ENCODE measurements at places on chromosomes 3 and 15.

DNA sequence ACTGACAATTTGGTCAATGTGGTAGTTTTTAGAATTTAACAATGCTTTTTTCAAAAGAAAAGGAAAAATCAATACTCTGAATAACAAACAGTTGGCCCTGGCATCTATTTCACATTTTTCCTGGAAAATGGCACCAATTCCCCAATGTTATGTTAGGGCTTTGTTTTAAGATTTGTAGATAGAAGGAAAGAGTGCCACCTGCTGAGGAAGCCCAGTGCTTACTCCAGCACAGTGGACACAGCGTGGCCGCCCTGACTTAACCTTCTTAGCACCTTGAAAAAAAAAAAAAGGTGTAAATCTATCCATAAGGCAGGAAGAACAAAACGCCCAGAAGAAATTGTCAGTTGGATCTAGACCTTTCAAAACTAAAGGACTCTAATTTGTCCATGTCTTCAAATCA is 110.7 kb upstream of the CNTN4 start:
- H3K4me1 ChIP-seq, result no peaks in the 10 kb centered on the region
- no peak overlapping the region for H3K27ac ChIP-seq
- H3K36me3 ChIP-seq, result no peaks in the 10 kb centered on the region
- H3K27me3 ChIP-seq, result no peaks in the 10 kb centered on the region
- no peak overlapping the region for H3K4me3 ChIP-seq

DNA sequence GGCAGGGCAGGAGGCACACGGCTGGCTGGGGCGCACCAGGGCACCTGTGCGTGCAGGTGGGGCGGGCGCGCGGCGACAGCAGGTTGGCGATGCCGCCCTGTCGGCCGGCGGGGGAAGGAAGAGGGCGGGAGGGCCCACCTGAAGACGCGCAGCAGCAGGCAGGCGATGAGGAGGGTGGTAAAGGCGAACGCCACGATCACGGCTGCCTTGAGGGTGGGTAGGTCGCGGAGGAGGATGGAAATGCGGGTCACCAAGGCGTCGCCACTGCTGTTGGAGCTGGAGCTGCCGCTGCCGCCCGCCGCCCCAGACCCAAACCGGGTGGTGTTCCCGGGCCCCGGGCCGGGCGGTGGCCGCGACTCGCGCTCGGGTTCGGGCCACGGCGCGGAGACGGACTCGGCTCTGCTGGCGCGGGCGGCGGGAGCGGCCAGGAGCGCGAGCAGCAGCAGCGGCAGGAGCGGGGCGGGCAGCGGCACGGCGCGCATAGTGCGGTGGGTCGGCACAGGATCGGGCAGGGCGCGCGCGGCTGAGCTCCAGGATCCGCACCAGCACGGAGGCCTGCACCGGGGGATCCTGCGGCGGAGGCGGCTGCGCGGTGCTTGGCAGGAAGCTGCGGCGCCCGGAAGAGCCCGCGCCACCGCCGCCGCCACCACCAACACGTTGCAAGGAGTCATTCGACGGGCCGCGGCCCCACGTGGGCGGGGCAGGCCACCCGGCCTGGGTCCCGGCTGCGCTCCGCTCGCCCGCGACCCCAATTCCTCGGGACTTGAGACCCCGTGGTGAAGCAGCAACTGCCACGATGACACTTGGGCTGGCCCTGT is at the start of gene FAM174B:
FAM174B (minus strand) TSS at position 598 of the 818 bp plus-strand sequence.
- H3K4me3 ChIP-seq, result peak within 1 kb of the TSS; percentile 72
- peaks cover 4% of the 10 kb centered on the region for H3K36me3 ChIP-seq

- no peak overlapping the region for H3K27ac ChIP-seq
- no peaks in the 10 kb centered on the region for H3K27me3 ChIP-seq
- no peaks in the 10 kb centered on the region for H3K4me1 ChIP-seq
- H3K4me3 ChIP-seq, result no peak overlapping the region
- peaks cover 3% of the 10 kb centered on the region for H3K36me3 ChIP-seq
- no peak for DNase-seq
These were observed 36.5 kb downstream of the U2SURP start for GRCh38 chr3:143037867-143038266.

GRCh38 chr3:65210026-65210814 is 522.4 kb upstream of the ADAMTS9 start:
- H3K36me3 ChIP-seq, result no peaks in the 10 kb centered on the region
- no peaks in the 10 kb centered on the region for H3K4me1 ChIP-seq
- DNase-seq, result peak; percentile 68
- no peak overlapping the region for H3K4me3 ChIP-seq
- no peak overlapping the region for H3K27ac ChIP-seq

GRCh38 chr15:50381438-50381837 is 26.4 kb upstream of the GABPB1 start:
- H3K27ac ChIP-seq, result no peak overlapping the region
- H3K27me3 ChIP-seq, result no peaks in the 10 kb centered on the region
- DNase-seq, result no peak
- H3K4me3 ChIP-seq, result no peak overlapping the region
- no peaks in the 10 kb centered on the region for H3K36me3 ChIP-seq

DNA sequence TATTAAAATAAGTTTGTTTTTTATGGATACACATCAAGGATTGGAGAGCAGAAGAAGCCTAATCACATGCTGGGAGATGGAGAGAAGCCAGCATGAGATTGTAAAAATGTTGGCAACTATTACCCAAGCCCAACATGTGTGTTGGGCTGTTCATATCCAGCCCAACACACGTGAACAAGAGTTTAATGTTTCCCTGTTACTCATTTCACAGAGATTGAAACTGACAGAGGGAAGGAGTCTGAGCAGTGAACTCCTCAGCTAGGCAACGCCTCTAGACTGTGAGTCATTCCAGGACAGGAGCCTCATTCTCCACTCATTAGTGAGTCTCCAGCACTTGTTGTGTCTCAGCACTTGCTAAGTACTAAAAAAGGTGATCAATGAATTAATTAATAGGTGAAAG is 43.2 kb upstream of the CMSS1 start:
- H3K4me3 ChIP-seq, result no peak overlapping the region
- peaks cover 9% of the 10 kb centered on the region for H3K36me3 ChIP-seq
- DNase-seq, result peak; percentile 53

DNA sequence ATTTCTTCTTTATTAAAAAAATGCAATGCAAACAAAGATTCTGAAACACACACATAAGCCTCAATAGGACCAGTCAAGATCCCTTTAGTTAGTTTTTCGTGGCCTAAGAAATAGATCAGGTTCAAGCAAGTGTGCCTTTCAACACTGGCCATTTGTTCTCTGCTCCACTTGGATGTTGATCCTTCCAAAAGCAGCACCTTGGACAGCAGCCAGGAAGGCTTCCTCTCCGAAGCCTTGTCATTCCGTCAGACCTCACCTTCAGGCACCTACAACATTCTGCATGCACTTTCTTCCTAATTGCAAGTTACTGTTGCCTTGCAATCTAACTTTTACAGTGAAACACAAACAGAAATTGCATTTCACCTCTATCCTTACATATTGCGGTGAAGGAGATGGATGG is 155.9 kb upstream of the FEZF2 start:
- peak; percentile 22 for DNase-seq
- H3K27ac ChIP-seq, result no peak overlapping the region
- H3K4me3 ChIP-seq, result no peak overlapping the region
- H3K4me1 ChIP-seq, result no peaks in the 10 kb centered on the region
- no peaks in the 10 kb centered on the region for H3K27me3 ChIP-seq
- H3K36me3 ChIP-seq, result no peaks in the 10 kb centered on the region

DNA sequence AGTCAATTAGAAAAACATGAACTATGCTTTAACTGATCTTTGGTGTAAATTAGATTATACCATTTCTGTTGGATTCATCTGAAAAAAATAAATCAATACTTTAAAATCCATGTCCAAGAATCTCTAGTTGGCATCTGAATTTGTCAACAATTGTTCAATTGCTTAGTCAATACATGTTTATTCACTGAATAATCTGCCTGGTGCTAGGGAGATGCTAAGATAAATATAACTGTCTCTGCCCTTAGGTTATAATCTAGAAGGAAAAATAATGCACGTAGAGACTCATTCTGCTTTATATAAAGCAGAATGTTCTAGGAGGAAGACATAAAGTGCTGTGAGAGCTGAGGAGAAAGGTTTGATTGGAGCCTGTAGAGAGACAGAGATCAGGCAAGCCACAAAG is 537.2 kb upstream of the IL12A start:
- no peak for DNase-seq
- H3K27me3 ChIP-seq, result no peaks in the 10 kb centered on the region
- H3K4me3 ChIP-seq, result no peak overlapping the region
- H3K4me1 ChIP-seq, result peaks cover 4% of the 10 kb centered on the region
- no peak overlapping the region for H3K27ac ChIP-seq

DNA sequence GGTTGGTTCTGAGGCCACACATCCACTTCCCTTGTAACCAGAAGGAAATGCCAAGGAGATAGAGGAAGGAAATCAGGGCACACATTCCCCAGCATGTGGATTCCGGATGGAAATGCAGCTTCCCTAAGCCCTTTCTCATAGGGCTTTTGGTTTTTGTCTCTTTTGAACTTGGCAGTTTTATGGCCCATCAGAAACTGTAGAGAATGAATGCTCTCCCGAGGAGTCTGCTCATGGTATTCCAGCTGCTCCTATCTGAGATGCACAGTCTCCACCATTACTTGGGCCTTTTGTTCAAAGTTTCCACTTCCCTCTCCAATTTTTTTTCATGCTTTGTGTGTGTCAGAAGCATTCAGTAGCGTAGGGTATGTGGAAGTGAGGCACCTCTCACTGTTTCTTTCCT is 21.2 kb downstream of the XYLB start:
- H3K4me1 ChIP-seq, result peaks cover 2% of the 10 kb centered on the region
- DNase-seq, result peak; percentile 11
- H3K27me3 ChIP-seq, result no peaks in the 10 kb centered on the region
- H3K27ac ChIP-seq, result no peak overlapping the region
- H3K36me3 ChIP-seq, result peaks cover 24% of the 10 kb centered on the region

DNA sequence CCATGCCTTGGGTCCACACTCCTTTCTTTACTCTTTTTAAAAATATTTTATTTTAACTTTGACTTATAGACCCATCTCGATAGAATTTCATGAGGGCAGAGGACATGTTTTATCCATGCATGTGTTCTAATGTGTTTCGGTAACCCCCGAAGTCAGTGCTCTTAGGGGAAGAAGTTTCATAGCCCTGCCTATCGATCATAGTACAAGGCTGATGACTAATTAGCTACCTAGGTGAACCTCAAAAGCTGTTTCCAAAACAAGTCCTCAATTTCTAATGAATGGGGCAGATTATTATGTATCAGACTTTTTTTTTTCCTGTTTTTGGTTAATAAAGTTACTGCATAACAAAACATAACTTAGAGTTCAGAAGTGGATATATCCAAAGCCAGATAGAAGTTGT is 82.0 kb downstream of the MBNL1 start:
- no peak overlapping the region for H3K27ac ChIP-seq
- H3K4me3 ChIP-seq, result no peak overlapping the region
- no peak for DNase-seq
- no peaks in the 10 kb centered on the region for H3K4me1 ChIP-seq
- H3K27me3 ChIP-seq, result no peaks in the 10 kb centered on the region

GRCh38 chr3:52218937-52219650 is 6.4 kb downstream of the TLR9 start:
- no peaks in the 10 kb centered on the region for H3K27me3 ChIP-seq
- H3K36me3 ChIP-seq, result peaks cover 20% of the 10 kb centered on the region
- no peak for DNase-seq
- H3K27ac ChIP-seq, result no peak overlapping the region

- peak overlapping the region; percentile 74 for H3K4me3 ChIP-seq
- peaks cover 16% of the 10 kb centered on the region for H3K27me3 ChIP-seq
- H3K4me1 ChIP-seq, result peaks cover 17% of the 10 kb centered on the region
- peak; percentile 91 for DNase-seq
- H3K27ac ChIP-seq, result peak overlapping the region; percentile 0
- no peaks in the 10 kb centered on the region for H3K36me3 ChIP-seq
These were observed 3.0 kb downstream of the SLC51A start for GRCh38 chr3:196219194-196219969.

- H3K27ac ChIP-seq, result no peak overlapping the region
- no peaks in the 10 kb centered on the region for H3K36me3 ChIP-seq
- no peak for DNase-seq
- no peaks in the 10 kb centered on the region for H3K4me1 ChIP-seq
- no peaks in the 10 kb centered on the region for H3K27me3 ChIP-seq
These were observed 503.3 kb upstream of the CFAP20DC start for GRCh38 chr3:59553076-59553475.

DNA sequence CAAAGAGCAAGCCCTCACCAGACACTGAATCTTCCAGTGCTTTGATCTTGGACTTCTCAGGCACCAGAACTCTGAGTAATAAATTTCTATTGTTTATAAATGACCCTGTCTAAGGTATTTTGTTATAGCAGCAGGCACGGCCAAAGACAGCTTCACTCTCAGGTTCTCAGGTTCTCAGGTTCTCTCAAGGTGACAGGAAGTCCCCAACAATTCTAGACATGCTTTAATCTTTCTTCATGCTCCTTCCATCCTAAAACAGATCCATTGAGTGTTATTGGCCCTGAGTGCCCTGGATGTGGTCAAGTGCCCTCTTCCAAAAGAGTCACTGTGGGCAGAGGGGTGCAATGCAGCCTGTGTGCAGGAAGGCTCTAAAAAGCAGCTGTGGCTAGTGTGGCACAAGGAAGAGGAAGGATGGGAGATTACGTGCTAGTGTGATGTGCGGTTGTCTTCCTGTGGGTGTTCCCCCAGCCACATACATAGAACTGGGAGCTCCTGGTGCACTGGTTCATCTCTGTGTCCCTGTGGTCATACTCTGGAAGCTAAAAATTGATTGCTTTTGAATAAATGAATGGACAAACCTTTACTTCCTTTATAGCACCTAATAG is 11.0 kb upstream of the RAB7A start:
- peaks cover 21% of the 10 kb centered on the region for H3K27me3 ChIP-seq
- H3K4me3 ChIP-seq, result no peak overlapping the region
- H3K36me3 ChIP-seq, result no peaks in the 10 kb centered on the region

- no peaks in the 10 kb centered on the region for H3K27me3 ChIP-seq
- H3K27ac ChIP-seq, result no peak overlapping the region
- peaks cover 84% of the 10 kb centered on the region for H3K36me3 ChIP-seq
- H3K4me1 ChIP-seq, result no peaks in the 10 kb centered on the region
These were observed 23.1 kb downstream of the TP53BP1 start for GRCh38 chr15:43469867-43470266.

GRCh38 chr3:110519071-110519470 is 552.5 kb upstream of the NECTIN3 start:
- H3K27ac ChIP-seq, result no peak overlapping the region
- no peaks in the 10 kb centered on the region for H3K27me3 ChIP-seq
- H3K4me1 ChIP-seq, result no peaks in the 10 kb centered on the region

- H3K27me3 ChIP-seq, result no peaks in the 10 kb centered on the region
- H3K36me3 ChIP-seq, result no peaks in the 10 kb centered on the region
- no peak for DNase-seq
- no peaks in the 10 kb centered on the region for H3K4me1 ChIP-seq
- H3K4me3 ChIP-seq, result no peak overlapping the region
These were observed 358.5 kb downstream of the WDR72 start for GRCh38 chr15:53400986-53401385.

GRCh38 chr3:59256230-59256629 is 206.4 kb upstream of the CFAP20DC start:
- H3K36me3 ChIP-seq, result no peaks in the 10 kb centered on the region
- no peak overlapping the region for H3K4me3 ChIP-seq
- DNase-seq, result peak; percentile 22

DNA sequence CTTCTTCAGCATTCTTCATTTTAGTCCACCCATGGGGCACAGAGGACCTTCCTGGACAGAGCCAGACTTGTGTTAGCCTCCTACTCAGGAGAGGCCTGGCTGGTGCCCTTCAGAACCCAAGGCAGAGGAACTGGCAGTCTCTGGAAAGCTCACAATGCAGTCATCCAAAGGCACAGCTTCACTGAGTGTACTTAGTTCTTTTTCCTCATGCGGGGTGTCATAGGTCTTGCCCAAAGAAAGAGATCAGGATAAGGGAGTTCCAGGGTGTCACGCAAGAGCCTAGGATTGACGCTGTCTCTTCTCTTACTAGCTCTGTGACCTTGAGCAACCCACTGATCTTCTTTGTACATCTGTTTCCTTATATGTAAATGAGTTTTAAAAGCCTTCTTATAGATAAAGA is 58.7 kb downstream of the CD200 start:
- H3K27ac ChIP-seq, result peak overlapping the region; percentile 99
- DNase-seq, result peak; percentile 70
- no peaks in the 10 kb centered on the region for H3K36me3 ChIP-seq
- H3K4me1 ChIP-seq, result peaks cover 4% of the 10 kb centered on the region
- H3K4me3 ChIP-seq, result no peak overlapping the region
